Hematopoietic multipotent progenitor cell treated with erythropoietin and hydrocortisone succinate and interleukin-3 and kit ligand, for 6 days (in vitro differentiated cells): ENCODE measurements at places on chromosomes 12 and 14.

GRCh38 chr14:65753061-65753460, 340.5 kb downstream of the FUT8 start:
- no peak for DNase-seq

GRCh38 chr12:76311796-76312195, 36.4 kb downstream of the BBS10 start:
- DNase-seq, result no peak

DNA sequence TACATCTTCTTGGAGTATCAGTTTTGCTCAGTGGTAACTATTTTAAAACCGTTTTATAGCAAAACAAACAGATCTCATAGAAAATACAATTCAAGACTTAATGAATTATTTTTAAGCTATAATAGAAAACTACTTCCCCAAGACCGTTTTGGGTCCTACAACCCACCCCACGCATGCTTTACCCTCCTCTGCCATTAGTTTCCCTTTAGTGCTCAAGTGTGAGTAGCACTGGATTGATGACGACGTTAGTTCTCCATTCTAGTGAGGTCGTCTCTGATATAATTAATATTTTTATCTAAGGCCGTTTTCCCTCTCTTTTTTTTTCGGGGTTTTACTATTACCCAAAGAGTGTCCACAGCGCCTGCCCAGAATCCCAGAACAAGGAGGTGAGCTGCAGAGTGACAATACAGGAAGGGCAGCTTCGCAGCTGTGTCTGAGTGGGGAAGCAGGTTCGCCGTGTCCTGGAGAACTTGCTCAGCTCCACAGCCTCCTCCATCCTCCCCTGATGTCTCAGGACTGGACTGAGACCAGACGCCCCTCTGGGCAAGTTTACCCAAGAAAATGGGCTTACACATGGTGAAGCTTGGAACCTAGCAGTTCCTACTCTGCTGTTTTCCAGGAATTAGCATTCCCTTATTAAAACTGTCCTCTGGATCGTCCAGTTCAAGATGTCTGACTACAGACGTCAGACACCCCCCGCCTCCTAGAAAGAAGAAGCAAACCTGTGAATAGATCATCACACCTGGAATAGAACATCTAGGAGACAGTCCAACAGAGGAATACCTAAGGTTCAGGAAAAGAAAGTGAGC, 31.9 kb upstream of the MON2 start:
- DNase-seq, result peak; percentile 42

DNA sequence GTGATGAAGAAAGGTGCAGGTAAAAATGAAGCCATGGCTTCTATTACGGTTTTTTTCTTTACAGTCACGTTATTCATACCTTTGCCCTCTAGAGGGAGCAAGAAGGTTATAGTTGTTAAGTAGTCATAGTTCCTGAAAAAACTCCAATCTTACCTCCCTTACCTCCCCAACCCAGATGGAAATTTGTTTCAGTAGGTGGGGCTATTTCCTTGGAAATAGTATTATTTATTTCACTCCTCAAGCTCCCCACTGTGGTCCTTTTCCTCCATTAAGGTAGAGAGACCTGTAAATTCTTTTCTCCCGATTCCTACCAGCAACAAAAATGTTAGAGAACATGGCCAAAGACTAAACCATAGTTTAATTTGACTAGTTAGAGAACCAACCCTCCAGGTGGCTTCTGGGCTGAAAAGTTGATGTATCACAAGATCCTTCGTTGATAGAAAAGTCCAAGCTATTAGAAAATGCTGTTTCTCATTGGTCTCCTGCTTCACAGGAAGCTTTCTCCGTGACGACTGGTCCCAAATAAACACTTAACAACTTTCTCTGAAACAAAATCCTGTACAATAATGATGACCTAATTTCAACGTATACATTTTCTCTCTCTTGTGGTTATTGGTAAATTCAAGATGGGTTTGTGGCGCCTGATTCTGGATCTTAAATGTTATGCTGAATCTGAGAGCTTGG, 43.5 kb downstream of the TMX1 start:
- peak; percentile 84 for DNase-seq

- no peak for DNase-seq
Measured at GRCh38 chr14:69760810-69761209, 6.1 kb upstream of the SRSF5 start.

- DNase-seq, result no peak
Measured at GRCh38 chr12:51889216-51890132, 1.6 kb downstream of the ANKRD33 start.

DNA sequence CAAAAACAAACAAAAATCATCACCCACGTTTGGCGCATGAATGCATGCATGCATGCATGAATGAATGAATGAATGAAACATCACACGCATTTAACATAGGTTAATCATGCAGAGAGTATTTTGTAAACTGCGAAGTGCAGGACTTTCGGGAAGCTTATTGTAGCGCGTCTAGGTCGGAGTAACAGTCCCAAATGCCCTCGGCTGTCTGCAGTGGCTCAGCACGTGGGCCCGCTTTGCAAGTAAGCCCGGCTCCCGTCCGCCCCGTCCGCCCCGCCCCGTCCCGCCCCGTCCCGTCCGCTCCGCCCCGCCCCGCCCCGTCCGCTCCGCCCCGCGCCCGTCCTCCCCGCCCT, 263 bp upstream of the IFT81 start:
- DNase-seq, result no peak

DNA sequence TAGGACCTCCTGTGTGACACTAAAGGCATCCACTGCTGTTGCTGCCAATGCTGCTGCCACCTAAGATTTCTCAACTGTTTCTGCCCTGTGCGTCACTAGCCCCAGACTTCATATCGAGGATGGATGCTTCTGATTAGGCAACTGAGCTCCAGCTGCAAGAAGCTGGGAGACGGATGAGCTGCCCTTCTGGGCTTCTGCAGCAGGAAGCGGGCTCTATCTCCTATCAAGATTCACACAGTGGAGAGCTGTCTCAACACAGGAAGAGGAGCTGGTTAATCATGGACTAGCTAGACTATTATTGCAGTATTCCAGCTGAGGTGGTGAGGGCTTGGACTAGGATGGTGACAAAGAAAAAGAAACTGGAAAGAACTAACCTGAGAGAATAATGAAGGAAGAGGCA, 59.2 kb upstream of the PELI2 start:
- DNase-seq, result peak; percentile 4

GRCh38 chr14:75531256-75531655, 9.0 kb downstream of the BATF start:
- DNase-seq, result no peak

GRCh38 chr14:68690089-68690958, 102.5 kb downstream of the ZFP36L1 start:
- DNase-seq, result no peak

DNA sequence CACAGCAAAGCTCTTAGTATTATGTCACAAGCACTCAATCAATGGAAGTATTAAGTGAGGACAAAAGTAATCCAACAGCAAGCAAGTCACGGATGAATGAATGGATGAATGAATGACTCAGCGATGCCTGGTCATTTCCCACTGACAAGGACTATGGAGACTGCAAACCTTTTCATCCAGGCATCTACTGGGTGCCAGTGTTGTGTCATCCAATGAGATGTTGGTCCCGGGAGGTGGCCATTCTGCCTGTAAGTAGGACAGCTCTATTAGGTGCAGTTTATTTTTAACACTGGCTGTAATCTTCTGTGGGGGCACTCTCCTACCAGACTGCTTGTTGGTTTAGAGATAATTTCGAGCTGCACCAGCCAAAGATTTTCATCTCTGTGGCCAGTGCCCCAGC, 39.4 kb downstream of the STAB2 start:
- peak; percentile 8 for DNase-seq

DNA sequence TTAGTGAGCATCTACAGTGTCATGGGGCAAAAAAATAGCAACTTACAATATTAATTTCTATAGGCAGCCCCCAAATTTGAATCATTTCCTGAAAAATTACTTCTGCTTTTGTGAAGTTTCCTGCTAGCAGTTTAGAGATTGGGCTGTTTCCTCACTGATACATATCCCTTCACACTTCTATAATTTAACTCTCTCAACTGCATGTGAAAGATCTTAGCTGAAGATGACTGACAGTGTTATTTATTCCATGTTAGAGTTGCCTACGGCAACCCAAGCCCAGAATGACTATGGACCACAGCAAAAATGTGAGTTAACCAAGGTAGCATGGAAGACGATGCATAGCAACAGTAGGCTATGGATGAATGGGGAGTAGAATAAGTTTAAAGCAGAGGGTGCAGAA, at the start of gene KLRG1:
Gene KLRG1, plus strand, starts transcription at position 134 of the 400 bp plus-strand sequence. Its CDS starts 90 bp downstream, at position 224.
- peak; percentile 60 for DNase-seq

GRCh38 chr12:68176257-68176656, 16.7 kb upstream of the IFNG start:
- DNase-seq, result no peak

GRCh38 chr12:50166799-50167048, 445 bp downstream of the CERS5 start:
- peak; percentile 53 for DNase-seq

DNA sequence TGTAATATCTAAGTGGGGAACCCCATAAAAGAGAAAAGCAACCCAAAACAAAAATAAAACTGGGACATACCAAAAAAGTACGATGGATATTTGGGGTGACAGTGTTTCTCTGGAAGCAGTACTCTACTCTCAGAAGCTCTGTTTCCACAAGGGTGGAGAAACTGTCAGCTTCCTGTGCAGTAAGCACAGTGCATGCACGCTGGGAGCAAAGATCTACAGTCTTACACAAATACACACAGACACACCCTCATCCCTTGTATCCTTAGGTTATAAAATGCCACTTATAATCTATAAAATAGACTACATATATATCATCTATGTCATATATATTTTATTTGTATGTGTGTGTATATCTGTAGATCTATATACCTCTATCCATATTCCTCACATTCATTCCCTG, 225.8 kb upstream of the SOX5 start:
- no peak for DNase-seq

- peak; percentile 25 for DNase-seq
Measured at GRCh38 chr14:93116676-93117200, 1.0 kb upstream of the ITPK1 start.

- peak; percentile 27 for DNase-seq
Measured at GRCh38 chr14:68733086-68733914, 59.6 kb downstream of the ZFP36L1 start.

DNA sequence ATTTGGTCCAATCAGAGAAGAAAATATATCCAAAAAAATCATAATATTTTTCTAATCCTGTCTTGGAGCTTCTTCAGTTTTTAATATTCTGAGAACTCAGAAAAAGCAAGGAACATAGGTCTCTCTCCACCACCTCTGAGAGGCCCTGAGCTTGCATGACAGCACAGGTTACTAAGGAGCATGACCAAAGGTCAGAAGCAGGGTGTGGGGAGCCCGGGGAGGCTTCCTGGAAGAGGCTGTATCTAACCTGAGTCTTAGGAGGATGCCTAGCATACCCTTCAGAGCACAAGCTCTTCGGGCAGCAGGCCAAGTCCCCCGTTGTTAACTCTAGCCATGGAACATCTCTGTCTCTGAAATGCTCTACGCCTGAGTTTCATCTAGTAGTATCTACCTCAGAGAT, 15.7 kb upstream of the STON2 start:
- no peak for DNase-seq

GRCh38 chr12:108666401-108666881, 32.7 kb upstream of the SELPLG start:
- peak; percentile 26 for DNase-seq

- DNase-seq, result no peak
Measured at GRCh38 chr12:109010259-109010658, 10.6 kb downstream of the SVOP start.

- no peak for DNase-seq
Measured at GRCh38 chr12:28698553-28698952, 450.5 kb upstream of the FAR2 start.
